Activated CD4-positive, CD25-positive, alpha-beta regulatory T cell (primary cell): ENCODE measurements at places on chromosomes 12 and 14.

DNA sequence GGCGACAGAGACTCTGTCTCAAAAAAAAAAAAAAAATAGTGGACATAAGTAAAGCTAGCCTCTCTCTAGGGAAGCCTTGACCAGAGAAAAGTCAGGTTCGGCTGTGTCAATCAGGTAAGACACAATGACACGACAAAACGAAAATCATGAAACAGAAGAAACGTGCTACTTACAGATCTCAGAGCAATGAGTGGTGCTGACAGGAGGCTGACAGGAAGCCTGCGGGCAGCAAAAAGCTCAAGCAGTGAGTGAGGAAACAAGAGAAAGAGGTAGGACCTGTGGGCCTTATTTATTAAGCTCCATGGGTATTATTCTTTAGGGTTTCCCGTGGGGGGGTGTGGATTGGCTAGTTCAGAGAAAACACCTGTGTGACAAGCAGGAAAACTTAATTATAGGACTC lies 363.1 kb downstream of the KCNH5 start:
- DNase-seq: no peak

DNA sequence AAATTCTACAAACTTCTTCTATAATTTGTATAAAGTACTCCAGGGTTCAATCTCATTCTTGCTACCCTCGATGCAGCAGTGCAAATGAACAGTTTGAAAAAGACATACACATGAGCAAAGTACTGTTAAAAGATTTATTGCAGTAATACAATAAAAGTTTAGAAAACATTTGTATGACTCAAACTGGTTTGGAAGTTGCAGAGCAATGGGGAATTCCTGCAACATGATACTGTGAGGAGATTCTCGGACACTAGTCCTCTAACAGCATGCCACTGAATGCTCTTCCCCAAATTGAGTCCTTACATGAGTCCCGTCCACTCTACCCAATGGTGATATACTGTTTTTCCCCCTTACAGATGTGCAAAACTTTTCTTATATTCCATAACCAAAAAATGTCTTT lies 45.4 kb downstream of the ATG14 start:
- no peak for DNase-seq

GRCh38 chr14:104580961-104581360 lies 1.4 kb downstream of the C14orf180 start:
- DNase-seq: no peak

DNA sequence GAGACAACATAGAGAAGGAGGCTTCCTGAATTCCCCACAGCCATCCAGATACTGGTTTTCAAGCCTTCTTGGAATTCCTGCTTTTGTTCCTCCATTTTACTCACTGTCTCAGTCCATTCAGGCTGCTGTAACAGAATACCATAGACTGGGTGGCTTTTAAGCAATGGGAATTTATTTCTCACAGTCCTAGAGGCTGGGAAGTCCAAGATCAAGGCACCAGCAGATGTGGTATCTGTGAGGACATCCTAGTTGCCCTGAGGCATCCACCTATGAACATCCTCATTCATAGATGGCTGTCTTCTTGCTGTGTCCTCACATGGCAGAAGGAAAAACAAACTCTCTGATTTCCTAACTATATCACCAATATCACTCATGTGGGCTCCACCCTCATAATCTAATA lies 374.9 kb downstream of the FUT8 start:
- no peak for DNase-seq

- DNase-seq: no peak
Measured at GRCh38 chr12:57156701-57157403, 9.4 kb upstream of the LRP1-AS start.

DNA sequence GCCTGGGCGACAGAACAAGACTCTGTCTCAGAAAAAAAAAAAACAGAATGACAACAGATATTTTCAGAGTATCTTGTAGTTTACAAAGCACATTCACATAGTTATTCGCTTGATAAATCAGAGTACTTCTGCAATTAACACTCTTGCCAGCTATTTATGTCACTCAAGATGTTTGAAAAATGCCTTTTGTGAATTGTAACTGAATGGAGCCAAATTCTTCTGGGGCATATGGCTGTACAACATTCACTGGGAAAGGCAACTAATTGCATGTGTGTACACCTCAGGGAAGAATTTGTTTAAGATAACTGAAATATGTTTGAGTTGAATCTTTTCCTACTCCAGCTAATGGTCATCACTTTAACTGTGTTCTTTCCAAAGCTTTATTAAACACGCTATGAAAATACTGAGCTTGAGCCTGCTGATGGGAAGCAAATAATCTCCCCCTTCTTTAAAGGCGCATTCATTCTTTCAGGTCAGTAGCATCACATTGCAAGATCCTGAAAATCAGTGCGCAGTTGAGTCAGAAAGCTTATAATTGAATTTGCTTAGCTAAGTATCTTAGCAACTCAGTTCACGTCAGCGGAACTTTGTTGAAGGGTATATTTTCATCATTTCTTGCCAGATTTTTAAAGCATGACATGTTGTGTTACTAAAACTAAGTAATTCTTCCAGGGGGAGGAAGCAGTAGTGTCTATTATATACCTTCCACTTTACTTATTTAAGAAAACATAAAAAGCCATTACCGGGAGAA lies 66.6 kb downstream of the SINHCAF start:
- no peak for DNase-seq

- DNase-seq: no peak
Measured at GRCh38 chr14:89444044-89444443, 27.0 kb upstream of the FOXN3 start.
